Stimulated activated CD4-positive, alpha-beta T cell treated with anti-CD3 and anti-CD28 coated beads, Interleukin-2, amount 100 ng/mL, for 24 hours (primary cell): ENCODE measurements at places on chromosomes 4 and X.

- DNase-seq: no peak
Measured at GRCh38 chrX:43822014-43822413, 60.2 kb downstream of the MAOB start.

GRCh38 chr4:84958434-84958833, 8.1 kb downstream of the WDFY3 start:
- no peak for DNase-seq

- DNase-seq: no peak
Measured at GRCh38 chr4:187414716-187415115, 580.9 kb upstream of the ZFP42 start.

- peak; percentile 34 for DNase-seq
Measured at GRCh38 chr4:1855333-1856070, 454 bp downstream of the LETM1 start.

DNA sequence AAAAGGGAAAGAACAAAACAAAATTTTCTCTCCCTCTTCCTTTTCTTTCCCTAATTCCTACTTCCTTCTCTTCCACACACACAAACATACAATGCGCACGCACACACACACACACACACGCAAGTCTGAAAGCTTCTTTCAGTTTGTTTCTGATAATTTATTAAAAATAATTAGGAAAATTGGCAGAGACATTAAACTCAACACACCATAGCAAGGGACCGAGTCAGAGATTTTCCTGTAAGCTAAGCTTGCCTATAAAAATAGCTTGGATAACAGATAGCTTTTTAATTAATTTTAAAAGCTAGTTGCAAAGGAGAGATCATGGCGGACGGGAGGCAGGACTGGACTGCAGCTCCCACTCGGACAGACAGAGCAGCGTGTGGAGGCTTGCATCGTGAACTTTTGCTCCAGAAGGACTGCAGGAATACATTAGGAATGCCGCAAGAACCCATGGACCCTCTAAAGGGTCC, 92.6 kb upstream of the MAPK10 start:
- DNase-seq: no peak

- DNase-seq: no peak
Measured at GRCh38 chrX:51779306-51779705, 36.1 kb downstream of the GSPT2 start.

GRCh38 chr4:37388681-37389365, 144.3 kb downstream of the NWD2 start:
- no peak for DNase-seq

DNA sequence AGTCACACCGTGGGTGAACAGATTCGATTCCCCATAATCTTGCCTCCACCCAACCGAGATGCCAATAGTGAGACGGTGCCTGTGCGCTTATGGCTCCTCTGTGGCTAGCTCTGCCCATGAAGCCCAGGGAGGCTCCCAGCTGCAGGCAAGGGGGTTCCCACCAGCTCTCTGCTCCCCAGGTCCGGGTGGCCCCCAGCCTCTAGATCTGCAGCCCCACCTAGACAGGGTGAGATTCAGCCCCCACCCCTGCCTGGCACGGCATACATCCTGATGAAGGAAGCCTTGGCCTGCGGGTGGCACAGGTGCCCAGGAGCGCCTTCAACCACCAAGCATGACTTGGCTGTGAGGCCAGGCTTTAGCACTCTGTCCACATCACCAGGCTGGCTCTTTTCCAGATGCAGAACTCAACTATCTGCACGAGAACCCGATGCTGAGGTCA, 40.6 kb downstream of the WDR1 start:
- DNase-seq: no peak

- no peak for DNase-seq
Measured at GRCh38 chr4:63155561-63155960, 1253.7 kb downstream of the TECRL start.

DNA sequence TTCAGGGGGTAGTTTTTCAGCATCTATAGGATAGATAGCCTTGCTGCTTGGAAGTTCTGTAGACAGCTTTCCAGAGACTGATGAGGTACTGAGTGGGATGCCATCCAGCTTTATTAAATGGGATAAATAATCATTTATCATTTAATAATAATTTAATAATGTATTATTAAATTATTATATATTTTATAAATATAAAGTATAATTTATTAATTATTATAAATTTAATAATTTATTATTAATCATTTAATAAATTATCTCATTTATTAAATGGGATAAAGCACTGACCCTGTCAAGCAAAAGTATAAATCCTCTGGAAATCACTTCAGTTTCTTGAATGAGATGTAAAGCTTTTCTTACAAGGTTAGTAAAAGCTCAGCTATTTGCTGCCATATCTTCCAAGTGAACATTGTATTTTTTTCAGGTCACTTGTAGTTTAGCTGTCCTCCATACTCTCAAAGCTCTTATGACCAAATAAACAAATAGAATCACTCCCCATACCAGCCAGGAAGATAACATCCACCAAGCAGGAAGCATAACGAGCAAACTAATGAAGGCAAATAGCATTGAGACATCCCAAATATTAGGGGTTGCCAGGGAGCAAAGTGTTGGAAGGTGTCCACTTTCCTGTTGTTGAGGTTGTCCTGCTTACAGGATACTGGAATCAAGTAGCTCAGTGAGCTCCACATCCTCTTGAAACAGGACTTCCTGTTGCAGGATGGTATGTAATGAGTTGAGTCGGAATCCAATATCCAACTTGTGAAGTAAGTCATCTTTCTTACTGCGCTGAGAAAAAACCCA, 88.9 kb downstream of the ZNF674 start:
- DNase-seq: no peak

GRCh38 chr4:75634281-75634680, 4.0 kb upstream of the CDKL2 start:
- no peak for DNase-seq

- no peak for DNase-seq
Measured at GRCh38 chr4:119536572-119537528, 91.8 kb downstream of the PDE5A start.

DNA sequence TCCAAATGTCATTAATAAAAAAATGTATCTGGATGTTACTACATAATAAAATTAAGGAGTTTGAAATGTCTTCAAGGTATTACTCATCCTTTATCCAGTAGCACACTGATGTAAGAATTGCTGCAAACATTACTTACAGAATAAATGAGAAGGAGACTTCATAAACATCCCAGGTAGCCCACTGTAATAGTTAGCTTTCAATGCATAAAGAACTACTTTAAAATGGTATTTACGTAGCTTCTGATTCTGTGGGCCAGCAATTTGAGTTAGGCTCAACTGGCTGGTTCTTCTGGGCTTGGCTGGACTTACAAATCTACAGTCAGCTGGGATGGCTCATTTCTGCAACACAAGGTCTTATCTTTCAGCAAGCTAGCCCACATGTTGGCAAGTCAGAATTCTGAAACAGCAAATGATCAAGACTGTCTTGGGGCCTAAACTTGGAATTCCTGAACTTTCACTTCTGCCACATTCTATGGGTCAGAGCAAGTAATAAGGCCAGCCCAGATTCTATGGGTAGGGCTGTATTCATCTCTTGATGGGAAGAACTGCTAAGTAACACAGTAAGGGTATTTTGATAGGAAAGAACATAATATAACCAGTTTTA, 522.5 kb downstream of the IQCM start:
- DNase-seq: no peak

- DNase-seq: no peak
Measured at GRCh38 chr4:67344594-67345380, 200.5 kb downstream of the CENPC start.

GRCh38 chrX:47143894-47144625, 442 bp downstream of the NDUFB11 start:
- DNase-seq: no peak
